Activated gamma-delta T cell (primary cell): ENCODE measurements at places on chromosomes 2 and 18.
A peak's percentile ranks its signal among the peaks of the same experiment; 100 is the strongest.

DNA sequence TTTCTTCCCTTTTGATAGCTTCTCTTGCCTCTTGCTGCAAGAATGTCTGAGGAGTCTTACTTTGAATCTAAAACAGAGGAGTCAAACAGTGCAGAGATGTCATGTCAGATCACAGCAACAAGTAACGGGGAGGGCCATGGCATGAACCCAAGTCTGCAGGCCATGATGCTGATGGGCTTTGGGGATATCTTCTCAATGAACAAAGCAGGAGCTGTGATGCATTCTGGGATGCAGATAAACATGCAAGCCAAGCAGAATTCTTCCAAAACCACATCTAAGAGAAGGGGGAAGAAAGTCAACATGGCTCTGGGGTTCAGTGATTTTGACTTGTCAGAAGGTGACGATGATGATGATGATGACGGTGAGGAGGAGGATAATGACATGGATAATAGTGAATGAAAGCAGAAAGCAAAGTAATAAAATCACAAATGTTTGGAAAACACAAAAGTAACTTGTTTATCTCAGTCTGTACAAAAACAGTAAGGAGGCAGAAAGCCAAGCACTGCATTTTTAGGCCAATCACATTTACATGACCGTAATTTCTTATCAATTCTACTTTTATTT, 133.5 kb upstream of the CDCA7 start:
- no peak for DNase-seq

DNA sequence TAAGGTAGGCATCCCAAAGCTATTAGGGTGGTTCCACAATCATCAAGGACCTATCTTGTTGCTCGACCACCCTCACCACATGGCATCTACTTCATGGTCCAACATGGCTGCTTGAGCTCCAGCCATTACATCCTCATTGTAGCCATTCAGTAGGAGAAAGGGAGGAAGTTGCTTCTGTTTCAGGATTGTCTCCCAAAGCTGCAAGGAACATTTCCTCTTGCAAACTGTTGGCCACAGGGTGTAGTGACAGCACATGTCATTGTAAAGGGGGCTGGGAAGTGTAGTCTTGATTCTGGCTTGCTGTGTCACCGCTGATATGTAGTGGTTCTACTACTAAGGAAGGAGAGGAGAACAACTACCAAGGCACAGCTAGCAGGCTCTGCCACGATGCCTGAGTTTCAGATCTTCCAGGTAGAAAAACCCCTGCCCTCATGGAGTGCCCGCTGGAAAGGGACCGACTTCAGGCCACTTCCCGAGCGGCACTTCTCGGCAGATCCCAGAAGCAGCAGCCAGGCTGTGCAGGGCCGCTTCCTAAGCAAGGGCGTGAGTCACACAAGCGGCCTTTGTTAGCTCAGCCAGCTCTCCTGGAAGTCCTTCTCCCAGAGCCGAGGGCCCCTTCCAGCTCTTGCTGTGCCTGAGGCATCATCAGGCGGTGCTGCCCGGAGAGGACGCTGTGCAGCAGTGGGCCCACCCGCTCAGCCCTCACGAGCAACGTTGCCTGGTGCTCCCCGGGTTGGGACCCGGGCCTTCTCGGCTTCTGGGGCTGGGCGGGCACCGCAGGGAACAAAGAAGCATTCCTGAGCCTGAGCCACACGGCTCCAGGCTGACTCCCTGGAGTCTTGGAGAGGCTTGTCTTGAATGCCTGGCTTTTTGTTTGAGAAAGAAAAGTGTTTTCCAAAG, 58.2 kb downstream of the HS6ST1 start:
- DNase-seq = no peak

GRCh38 chr2:85601771-85602475, 575 bp downstream of the TMEM150A start:
- no peak for DNase-seq

- no peak for DNase-seq
Observed at GRCh38 chr2:47006374-47007222, 91.0 kb upstream of the MCFD2 start.

- DNase-seq = no peak
Observed at GRCh38 chr2:110994250-110994961, 126.3 kb upstream of the BCL2L11 start.

GRCh38 chr2:214410918-214411554, at the start of gene VWC2L:
Gene VWC2L (plus strand): TSS chr2:214411054. CDS start chr2:214414194, 3,140 bp downstream.
- DNase-seq = no peak

GRCh38 chr2:118521272-118521671, 326.2 kb downstream of the EN1 start:
- DNase-seq = no peak

GRCh38 chr18:9333441-9334328, 888 bp upstream of the TWSG1 start:
- peak; percentile 26 for DNase-seq

- no peak for DNase-seq
Observed at GRCh38 chr18:74286106-74286855, 5.5 kb downstream of the CYB5A start.

DNA sequence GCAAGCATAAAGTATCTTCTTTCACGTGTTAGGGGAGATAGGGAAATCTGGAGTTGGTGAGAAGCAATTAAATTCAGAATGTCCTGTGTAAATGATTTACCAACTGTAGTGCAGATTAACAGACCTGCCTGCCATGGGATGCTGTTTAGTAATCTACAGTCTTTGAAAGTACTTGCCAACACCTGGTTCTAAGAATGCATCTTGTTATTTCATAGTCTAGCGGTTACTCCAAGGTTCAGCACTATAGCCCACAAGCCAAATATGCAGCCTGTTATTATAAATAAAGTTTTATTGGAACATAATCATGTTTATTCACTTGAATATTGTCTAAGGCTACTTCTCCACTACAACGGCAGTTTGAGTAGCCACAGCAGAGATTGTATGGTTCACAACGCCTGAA, 100.8 kb downstream of the OSBPL6 start:
- DNase-seq = no peak

DNA sequence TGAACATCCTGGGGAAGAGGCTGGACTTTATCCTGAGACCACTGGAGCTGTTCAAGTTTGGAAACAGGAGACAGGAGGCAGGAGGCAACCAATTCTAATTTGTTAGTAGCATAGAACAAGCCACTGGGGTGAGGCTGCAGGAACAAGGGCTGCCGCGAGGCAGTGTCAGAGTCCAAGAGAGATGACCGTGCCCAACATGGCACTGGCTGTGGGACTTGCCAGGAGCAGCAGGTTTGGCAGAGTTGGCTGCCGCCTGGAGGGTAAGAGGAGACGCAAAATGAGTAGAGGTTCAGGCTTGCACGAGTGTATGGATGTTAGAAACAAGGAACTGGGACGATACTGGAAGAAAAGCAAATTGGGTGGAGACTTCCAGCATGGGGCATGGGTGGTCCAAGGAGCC, 168.5 kb downstream of the TPGS2 start:
- no peak for DNase-seq

DNA sequence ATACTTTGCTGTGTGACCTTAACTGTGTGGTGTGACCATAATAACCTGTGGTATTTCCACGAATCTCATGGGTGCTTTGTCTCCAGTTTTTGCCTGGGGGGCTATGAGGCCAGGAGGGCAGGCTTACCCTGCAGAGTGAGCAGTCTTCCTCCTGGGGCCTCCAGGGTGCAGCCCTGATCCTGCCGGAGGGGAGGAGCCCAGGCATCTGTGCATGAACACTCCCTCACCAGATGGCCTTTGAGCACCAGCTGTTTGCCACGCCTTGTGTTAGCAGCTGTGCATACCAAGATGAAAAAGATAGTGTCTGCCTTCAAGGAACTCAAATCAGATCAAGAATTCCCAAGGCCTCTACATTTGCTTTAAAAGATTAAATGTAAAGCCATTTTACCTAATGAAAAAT, 75.0 kb upstream of the RBM44 start:
- no peak for DNase-seq

- no peak for DNase-seq
Observed at GRCh38 chr2:236959036-236959435, 126.7 kb upstream of the COPS8 start.

DNA sequence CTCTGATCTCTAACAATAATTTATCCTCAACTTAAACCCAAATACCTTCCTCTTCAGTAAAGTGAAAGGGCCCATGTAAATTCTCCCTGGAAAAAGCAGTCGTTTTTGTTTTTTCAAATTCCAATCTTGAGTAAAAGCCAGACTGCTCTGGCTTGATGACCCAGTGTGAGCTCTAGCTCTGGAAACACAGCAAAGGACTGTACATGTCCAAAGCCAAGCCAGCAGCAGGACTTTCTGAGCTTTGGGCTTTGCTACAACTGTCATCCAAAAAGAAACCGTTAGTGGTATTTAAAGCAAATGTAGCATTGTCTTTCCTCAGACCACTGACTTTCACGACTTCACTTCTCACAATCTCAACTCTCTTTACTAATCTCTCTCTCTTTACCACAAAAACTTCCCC, 25.4 kb downstream of the SH3YL1 start:
- DNase-seq = no peak

GRCh38 chr18:2906704-2907549, 60.1 kb downstream of the EMILIN2 start:
- DNase-seq = peak; percentile 46

GRCh38 chr2:156841321-156841720, 405.1 kb downstream of the GPD2 start:
- DNase-seq = no peak

DNA sequence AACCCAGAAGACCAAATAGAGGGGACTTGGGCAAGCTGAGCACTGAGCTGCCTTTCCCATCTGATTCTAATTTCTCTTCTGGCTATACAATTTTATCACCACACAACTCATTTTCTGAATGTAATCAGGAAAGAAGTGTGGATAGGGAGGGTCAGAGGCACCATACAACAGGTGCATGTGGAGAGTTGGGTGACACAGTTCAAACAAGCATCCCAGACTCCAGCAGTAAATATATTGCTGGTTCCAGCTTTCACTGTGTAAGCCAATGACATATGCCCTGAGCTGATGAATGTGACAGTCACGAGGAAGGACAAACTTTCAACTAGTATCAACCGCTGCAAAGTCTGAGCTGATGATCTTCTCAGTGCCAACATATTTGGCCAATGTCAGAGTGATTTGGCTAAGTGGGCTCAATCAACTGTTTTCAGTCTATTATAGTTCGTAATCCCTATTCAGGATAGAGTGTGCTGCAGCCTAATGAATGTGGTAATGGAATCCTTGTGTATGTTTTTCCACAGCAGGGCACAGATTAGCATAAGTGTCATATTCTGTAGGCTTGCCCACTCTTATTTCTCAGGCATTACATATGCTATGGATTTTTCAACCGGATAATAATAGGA, 109.9 kb upstream of the MEIS1 start:
- no peak for DNase-seq

DNA sequence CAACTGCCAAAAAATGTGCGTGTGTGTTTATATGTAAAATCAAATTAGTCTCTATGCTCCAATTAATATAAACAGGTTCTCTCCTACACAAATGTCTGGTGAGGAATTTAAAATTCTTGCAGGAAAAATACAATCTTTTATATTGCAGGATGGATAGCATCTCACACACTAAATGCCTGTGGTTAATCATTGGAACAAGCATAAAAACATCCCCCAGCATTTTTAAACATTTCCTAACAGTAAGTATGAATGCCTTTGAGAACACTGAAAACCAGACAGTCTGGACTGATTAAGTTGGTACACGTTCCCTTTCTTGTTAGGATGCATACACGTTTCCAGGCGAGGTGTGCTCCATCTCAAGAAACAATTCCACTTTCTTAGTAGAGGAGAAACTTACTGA, 29.9 kb upstream of the PDE1A start:
- DNase-seq = no peak

GRCh38 chr2:68418855-68419254, 48.2 kb downstream of the FBXO48 start:
- DNase-seq = no peak

DNA sequence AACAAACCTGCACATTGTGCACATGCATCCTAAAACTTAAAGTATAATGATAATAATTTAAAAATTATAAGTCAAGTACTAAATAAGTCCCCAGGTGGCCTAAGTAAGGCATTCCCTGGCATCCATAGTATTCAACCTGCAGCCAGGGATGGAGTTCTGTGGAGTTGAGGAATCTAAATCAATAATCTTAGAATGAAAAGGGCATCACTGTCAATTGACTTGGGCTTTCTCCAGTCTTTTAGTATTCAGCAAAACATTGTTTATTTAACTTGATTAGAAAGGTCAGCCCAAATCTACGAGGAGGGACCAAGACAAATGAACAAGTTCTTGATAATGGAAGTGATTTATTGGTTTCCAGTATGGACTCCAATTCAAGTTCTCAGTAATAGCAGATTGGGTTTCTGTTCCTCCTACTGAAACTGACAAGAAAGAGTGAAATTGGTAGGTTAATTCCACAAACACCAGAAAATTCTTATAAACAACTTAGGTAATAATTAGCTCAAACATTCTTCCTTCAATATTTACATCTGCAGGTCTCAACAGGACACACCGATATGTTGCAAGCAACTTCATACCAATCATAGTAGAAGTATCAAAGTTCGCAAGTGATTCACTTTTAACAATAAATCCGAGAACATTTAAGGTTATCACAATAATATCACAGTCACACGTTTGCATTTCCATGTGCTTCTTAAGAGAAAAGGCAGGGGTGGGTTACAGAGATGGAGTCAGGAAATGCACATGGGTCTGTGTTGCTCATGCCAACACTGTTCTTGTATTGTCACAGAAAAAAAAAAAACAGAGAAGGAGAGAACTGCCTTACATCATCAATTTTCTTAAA, 51.7 kb upstream of the EHBP1 start:
- no peak for DNase-seq

DNA sequence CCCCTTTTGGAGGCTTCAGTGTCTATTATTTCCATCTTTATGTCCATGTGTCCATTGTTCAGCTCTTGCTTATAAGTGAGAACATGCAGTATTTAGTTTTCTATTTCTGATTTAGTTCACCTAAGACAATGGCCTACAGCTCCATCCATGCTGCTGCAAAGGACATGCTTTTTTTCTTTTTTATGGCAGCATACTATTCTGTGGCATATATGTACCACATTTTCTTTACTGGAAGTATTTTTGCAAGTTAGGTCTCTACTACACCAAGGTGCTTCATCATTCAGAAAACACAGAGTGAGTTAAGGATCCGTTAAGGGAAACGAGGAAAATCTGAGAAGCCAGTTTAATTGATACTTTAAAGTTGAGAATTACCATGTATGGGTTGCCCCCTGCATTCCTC, 297.2 kb downstream of the CDCA7 start:
- no peak for DNase-seq

- no peak for DNase-seq
Observed at GRCh38 chr2:54522624-54523281, 66.6 kb downstream of the SPTBN1 start.

DNA sequence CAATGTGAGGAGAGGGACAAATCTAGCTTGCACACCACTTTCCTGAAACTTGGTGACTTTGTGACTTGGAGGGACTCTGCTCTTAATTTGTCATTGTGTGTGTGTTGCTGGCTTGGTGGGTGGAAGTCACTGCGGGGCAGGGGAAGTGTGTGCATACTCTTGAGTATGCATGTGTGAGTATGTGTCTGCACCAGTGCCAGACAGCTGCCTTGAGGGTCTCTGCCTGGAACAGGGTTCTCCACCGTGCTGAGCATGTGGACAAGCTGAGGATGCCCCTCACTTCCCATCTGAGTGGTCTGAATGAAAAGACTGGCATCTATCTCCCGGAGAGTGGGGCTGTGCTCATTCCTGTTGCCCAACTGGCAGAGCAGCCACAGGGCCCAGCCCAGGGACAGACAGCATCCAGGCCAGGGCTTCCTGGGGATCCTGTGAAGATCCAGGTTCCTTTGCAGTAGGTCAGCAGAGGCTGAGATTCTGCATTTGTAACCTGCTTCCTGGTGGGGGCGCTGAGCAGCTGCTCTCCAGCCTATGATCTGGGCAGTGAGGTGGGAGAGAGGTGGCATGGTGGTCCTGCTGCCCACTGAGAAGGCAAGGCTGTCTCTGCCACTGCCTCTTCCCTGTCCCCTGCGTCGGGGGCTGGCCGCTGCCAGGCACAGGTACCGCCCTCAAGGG, 138.9 kb upstream of the HAAO start:
- DNase-seq = no peak
